ENCODE measurements at places on chromosomes 16 and 17.

- no peak for DNase-seq
Measured at GRCh38 chr16:23124315-23124714, 24.9 kb downstream of the USP31 start.

DNA sequence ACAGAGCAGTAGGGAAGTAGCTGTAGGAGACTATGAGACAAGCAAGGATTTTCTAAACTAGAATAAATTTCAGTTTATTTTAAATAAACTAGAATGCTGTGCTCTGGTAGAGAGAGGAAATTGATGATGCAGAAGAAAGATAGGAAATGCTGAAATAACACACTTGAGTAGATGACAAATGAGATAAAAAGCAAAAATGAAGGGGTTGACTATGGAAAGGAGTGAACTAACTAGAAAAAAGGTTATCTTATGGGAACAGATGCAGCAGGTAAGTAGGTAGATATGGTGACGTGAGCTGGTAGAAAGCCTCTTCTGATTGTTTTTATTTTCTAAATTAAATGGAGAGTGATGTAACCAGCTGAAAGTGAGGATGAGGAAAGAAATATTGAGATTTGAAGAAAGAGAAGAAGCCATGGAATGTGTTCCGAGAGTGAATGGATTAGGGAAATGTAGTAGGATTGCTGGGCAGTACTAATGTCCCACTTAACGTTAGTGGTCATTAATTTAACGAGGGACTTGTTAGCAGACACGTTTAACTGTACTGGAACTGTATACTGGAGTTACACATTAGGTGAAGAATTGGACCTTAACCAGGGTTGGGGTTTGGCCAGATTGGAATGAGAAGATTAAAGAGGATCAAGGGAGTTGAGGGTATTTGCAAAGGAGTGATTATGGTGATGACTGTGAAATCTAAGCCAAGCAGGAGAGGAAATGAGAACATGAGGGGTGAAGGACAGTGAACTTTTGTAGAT is 196.5 kb downstream of the TANC2 start:
- no peak for DNase-seq

DNA sequence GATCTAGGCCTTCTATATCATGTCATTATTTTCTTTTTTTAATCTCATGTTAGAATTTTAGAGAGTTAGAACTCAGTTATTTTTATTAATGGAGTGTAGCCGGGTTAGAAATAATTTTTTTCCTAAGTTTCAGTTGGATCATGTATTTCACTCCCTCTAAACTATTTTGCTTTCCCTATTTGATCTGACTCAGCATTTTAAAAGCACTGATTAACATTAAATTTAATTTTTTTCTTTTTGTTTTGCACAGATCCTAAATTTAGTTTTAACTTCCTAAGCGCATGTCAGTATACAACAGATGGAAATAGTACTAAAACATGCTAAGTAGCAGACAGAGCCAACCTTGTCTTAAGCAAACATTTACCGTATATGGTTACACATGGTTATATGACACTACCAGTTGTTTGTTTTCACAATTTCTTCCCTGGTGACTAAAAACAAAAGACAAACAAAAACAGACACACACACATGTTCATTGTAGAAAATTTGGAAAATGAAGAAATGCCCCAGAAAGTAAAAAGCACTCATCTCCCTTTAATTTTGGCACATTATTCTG is 33.6 kb upstream of the RAB11FIP4 start:
- DNase-seq = peak; percentile 87

DNA sequence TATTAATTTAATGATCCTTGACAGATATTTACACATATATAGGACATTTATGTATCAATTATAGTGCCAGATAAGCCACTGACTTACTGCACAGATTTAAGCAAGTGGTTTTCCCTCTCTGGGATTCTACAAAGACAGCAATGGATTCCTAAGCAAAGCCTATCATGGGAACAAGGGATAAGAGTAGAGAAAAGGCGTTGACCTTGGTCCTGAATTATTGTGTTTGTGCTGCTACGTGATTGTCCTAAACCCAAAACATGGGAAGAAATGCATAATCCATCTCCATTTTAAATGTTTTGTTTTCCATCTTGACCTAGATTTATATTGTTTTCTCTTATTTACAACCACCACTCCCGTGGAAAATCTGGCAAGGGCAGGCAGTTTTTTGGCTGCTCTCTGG is 14.0 kb downstream of the SLFN11 start:
- DNase-seq = no peak

- peak; percentile 29 for DNase-seq
Measured at GRCh38 chr17:73030995-73031394, 61.5 kb downstream of the SLC39A11 start.

DNA sequence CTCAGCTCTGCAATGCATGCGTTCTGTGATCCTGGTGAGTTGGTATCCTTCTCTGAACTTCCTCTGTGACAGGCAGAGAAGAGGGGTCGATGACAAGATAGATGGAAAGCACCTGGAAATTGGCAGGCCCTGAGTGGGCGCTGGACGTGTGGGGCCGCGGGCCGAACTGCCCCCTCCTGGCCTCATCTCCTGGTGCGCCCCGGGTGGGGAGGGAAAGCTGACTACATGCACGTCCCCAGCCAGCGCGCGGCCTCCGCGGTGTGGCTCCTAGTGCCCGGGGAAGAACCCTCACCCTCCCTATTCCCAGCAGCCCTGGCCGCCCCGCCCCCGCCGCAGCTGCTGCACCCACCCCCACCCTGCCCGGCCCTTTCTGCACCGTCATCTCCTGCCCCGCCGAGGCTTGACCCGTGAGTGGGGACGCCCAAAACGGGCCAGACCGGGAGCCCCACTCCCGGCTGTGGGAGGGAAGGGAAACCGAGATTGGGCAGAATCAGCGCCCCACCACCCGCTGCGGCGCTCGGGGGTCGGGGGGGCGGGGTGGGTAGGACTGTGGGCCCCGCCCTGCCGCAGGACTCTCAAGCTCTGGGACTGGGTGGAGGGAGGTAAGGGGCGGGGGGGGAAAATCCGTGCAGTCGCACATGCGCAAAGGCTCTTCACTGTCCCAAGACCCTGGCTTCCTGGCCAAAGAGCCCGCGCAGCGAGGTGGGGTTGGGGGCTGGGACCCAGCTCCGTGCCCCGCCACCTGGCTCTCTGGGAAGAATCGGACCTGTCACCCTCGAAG is at the start of gene NOL3:
Gene NOL3, plus strand, starts transcription at position 371 of the 781 bp plus-strand sequence.
- peak; percentile 60 for DNase-seq

All from NCI-H2171 treated with DMSO at 0.1 percent for 48 hours (cell line).